AG10803 (cell line): ENCODE measurements at places on chromosomes 2 and 18.

DNA sequence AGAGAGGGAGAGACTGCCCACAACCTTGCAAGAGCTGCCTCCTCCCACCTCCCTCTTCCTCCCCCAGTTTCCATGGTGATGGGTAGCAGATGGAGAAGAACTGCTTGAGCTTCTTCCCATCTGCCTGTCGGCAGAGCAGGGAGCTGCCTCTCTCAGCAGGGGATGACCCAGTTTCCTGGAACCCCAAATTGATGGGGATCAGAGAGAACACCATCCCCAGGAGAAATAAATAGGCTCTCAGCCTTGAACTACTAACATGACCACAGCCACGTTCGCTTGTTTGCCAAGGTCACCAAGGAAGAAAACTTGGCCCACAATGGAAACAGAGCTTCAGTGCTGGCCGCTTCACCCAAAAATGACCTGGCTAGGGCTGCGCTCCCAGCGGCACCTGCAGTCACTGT lies 82.2 kb downstream of the ADD2 start:
- peak; percentile 51 for DNase-seq

- peak; percentile 59 for DNase-seq
Observed at GRCh38 chr2:172106108-172106961, 3.6 kb upstream of the DLX2 start.

DNA sequence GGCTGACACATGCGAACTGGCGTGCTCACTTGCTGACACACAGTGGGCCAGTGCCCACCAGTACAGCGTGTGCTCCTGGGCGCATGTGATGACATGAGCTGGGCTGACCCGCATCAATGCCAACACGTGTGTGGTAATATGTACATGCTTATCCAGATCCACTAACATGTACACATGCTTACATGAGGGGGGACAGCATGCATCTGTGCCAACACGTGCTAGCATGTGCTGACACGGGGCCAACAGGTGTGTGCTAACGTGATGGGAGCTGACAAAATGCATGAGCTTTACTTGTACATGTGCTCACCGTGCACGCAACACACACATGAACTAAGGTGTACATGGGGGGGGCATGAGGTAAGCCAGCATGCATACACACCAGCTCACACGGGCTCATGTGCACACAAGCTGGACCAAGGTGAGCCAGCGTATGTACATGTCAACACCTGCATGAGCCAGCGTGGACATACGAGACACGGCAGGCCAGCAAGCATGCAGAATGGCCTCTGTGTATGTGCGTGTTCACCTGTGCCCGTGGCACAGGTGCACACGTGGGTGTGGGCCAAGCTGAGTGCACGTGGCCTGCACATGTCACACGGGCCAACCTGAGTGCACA lies 28.5 kb downstream of the GPC1 start:
- DNase-seq = no peak

DNA sequence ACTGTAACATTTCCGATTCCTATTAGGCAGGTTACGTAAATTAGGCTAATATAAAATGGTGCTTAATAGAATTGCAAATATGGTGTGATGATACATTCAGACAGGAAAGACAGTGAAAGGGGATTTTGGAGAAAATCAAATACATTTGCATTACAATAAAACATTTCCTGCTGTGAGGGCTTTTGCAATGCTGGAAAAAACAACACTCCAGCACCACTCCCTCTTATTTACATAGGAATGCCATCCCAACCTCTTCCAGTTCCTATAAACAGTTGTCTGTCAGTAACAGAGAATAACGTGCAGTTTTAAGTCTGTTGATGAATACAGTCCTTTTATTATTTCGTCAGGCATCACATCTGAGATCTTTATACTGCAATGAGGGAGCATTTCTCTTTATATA lies 298.8 kb upstream of the FANCL start:
- no peak for DNase-seq

- DNase-seq = peak; percentile 31
Observed at GRCh38 chr2:208101716-208102631, 22.4 kb downstream of the CRYGD start.

GRCh38 chr18:42530276-42530675 lies 575.2 kb downstream of the PIK3C3 start:
- no peak for DNase-seq

- no peak for DNase-seq
Observed at GRCh38 chr2:643334-643733, 33.9 kb downstream of the TMEM18 start.

GRCh38 chr2:62660582-62661262 lies 44.8 kb upstream of the EHBP1 start:
- peak; percentile 99 for DNase-seq

DNA sequence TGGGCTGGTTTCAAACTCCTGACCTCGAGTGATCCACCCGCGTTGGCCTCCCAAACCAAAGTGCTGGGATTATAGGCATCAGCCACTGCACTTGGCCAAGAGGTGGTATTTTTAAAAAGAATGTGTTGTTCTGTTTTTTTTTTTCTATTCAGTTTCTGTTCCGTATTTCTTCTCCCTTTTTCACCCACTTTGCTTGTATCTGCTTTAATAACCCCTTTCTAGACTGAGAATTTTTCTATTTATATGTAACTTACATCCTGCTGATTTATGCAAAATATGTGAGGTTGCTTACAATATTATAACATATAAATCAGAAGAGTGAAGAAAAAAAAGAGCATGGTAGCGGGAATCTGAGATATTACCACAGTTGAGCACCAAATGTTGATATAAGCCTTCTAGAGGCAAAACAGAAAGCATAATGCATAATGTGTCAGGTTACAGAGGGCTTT lies 17.2 kb upstream of the LYPD6B start:
- DNase-seq = no peak

DNA sequence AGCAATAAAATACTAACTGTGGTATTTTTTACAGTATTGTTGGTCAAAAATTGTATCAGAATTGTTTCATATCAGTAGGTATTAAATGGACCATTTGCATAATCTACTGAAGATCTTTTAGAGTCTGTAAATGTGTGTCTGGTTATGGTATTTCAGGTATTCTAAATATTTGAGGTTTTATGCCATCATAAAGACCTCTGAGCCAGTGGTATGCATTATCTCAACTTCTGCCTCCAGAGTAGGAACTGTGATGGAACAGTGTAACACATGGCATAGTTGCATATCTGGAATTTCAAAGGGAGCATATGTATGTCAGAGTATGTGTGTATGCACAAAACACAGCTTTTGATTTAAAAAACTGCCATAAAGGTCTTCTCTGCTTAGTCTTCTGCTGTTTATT lies 15.4 kb downstream of the GREB1L start:
- DNase-seq = peak; percentile 72

DNA sequence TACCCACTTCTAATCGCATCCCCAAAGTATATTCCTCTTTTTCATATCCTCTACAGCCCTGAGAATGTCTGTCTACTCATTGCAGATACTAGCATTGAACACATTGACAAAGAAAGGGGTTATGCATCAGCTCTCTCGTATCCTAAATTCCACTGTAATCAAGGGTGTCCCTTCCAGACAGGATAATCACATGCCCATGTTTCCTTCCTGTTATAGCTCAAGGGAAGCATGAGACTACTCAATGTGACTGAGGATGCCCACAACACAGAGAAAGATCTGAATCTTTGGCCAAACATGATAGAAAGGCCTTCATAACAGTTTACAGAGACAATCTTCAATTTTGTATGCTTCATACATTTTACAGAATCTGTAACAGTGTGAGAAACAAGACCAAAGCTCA lies 69.2 kb downstream of the HIBCH start:
- no peak for DNase-seq

- no peak for DNase-seq
Observed at GRCh38 chr18:7373441-7373840, 142.6 kb downstream of the LRRC30 start.

- DNase-seq = peak; percentile 22
Observed at GRCh38 chr2:27249891-27250651, 12.8 kb downstream of the SLC30A3 start.

GRCh38 chr2:219612577-219613286 lies 14.7 kb upstream of the SLC4A3 start:
- no peak for DNase-seq

GRCh38 chr2:26299471-26300101 lies 46.4 kb upstream of the SELENOI start:
- DNase-seq = peak; percentile 55

GRCh38 chr18:73118121-73118816 lies 250.5 kb upstream of the NETO1 start:
- peak; percentile 59 for DNase-seq

GRCh38 chr2:161975062-161975812 lies 98.8 kb downstream of the DPP4 start:
- no peak for DNase-seq

DNA sequence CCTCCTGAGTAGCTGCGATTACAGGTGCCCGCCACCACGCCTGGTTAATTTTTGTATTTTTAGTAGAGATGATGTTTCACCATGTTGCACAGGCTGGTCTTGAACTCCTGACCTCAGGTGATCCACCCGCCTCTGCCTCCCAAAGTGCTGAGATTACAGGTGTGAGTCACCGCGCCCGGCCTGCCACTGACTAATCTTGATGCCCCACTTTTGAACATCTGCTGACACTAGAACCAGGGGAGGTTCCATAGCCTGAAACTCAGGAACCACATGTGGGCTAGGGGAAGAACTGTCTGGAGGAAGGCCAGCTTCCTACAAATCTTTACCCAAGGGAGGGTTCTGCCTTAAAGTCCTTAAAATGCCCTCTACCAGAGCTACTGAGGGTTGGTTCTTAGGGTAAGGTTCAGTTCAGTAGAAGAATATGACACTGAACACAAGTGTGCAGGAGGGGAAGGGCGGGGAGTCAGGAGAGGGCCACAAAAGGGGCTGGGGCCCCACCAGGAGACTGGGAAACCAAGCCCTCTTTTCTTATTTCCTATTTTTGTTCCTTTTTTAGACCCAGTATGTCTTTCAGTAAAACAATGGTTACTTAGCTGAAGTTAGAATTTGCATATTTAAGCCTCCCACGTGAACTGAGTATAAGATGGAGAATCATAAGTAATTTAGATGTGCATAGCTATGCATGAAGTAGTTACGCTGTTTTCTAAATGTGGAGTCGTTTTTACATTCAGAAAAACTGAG lies 6.3 kb upstream of the RAB31 start:
- no peak for DNase-seq

- peak; percentile 53 for DNase-seq
Observed at GRCh38 chr18:293536-293935, 25.7 kb upstream of the THOC1 start.
